ENCODE measurements at places on chromosomes 2 and 18. TPM values are rescaled to one million over a fixed set of nuclear protein-coding genes. Genes with fewer than 3 reads are reported as not detected.

STON1 gene
- polyA plus RNA-seq: 0.10 TPM

GRCh38 chr18:13638719-13639595, 87.4 kb downstream of the FAM210A start:
- no peak for DNase-seq

LIMS1 gene
- 235 TPM for polyA plus RNA-seq

HJURP gene
- 0.50 TPM for polyA plus RNA-seq

DNA sequence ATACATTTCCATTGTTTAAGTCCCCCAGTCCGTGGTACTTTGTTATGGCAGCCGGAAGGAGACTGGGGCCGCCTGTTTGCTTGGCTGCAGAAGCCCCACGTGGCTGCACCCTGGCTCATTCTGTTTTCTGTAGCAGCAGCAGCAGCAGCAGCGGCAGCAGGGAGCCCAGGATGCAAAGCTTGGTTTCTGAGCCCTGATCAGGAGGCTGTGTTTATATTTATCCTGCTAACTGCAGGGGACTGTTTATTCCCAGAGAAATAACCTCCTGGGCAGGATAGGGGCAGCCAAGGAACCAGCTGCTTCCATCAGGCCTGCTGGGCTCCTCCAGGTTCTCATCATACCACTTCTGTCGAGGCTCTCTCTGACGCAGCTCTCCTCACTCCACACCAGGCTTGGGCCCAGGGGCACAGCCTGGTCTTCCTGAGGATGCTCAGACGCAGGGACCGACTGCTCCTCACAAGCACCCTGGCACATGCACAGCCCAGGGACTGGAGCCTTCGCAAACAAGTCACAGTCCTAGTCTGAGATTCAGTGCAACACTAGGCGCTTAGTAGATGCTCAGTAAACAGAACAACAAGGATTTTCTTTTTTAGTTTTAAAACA, 139.0 kb downstream of the MSH2 start:
- no peak for DNase-seq

- no peak for DNase-seq
Measured at GRCh38 chr2:207937253-207937652, 88.1 kb downstream of the PLEKHM3 start.

DNA sequence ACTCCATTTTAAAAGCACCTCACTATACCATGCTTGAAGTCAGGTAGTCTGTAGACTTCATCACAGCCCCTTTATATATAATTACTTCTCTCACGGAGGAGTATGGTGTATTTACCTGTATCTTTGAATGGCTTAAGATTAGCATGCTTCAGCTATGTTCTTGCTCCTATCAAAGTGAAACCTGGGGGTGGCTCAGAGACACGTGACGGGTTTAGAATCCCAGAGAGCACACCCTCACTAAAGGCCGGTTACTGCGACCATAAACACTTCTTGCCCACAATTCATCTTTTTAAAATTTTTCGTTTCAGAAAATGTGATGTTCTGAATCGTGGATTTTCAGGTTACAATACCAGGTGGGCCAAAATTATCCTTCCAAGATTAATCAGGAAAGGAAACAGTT, 3.6 kb downstream of the IAH1 start:
- no peak for DNase-seq

CTNNA2 gene
- not detected for polyA plus RNA-seq

EGR4 gene
- polyA plus RNA-seq: not detected

DNA sequence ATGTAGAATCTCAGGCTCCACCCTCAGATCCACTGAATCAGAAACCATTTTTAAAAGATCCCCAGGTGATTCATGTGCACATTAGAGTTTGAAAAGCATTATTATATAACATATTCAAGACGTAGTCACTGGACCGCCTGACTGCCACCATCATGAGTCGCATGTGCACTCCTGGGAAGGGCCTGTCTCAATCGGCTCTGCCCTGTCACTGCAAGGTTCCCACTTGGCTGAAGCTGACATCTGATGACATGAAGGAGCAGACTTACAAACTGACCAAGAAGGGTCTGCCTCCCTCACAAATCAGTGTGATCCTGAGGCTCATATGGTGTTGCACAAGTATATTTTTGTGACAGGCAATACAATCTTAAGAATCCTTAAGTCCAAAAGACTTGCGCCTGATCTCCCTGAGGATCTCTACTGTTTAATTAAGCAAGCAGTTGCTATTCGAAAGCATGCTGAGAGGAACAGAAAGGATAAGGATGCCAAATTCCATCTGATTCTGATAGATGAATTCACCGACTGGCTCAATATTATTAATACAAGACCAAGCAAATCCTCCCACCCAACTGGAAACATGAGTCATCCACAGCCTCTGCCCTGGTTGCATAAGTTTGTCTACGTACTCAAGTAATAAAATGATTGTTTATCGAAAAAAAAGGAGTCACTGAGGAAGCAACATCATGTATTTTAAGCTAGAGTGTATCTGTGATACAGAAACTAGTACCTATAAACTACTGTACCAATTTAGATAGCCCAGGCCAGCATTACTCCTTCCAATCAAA, 26.2 kb downstream of the ATAD2B start:
- DNase-seq: no peak

DNA sequence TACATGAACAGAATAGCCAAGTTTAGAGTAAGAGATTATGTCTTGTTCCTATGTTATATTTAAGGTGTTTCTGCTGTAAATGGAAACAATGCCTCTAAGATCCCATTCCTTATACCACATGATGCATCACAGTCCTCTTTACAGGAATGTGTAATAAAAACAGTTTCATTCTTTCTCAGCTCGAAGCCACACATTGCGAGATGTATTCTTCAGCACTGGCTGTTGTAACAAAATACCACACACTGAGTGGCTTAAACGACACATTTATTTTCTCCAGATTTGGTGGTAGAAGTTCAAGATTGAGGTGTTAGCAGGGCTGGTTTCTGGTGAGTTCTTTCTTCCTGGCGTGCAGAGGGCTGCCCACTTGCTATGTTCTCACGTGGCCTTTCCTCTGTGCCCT, 246.2 kb downstream of the SOCS6 start:
- DNase-seq: no peak

GRCh38 chr2:3696545-3696944, 6.8 kb upstream of the DCDC2C start:
- DNase-seq: no peak

GRCh38 chr2:46942143-46942526, 26.5 kb upstream of the MCFD2 start:
- DNase-seq: peak; percentile 66

GRCh38 chr2:208040199-208041171, 15.2 kb upstream of the PLEKHM3 start:
- peak; percentile 19 for DNase-seq

DNA sequence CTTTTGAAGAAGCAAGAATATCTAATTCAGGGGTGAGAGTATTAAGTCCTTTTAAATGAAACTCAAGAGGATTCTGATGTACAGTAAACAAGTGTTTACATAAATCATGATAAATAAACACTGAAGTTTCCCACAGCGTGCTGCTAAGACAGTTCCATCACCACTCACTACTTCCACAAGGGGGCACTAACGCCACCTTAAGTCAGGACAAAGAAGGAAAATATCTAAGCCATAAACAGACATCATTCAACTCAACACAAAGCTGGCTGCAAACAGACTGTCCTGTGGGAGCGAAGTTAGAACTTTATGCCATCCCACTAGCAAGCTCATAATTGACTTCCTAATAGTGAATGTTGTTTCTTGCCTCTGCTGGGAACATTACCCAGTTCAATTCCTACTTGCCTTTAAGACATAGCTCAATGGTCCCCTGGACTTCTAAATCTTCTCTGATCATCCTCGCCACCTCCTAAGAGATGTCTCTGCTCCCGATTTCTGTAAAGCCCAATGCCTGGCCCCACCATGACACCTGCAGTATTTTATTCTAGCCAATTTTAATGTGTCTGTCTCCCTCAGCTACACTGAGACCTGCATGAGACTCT, 36.5 kb downstream of the MRPL44 start:
- peak; percentile 28 for DNase-seq

PAIP2B gene
- 2.5 TPM for polyA plus RNA-seq

- DNase-seq: no peak
Measured at GRCh38 chr2:162245781-162246180, 2.5 kb upstream of the FAP start.

- no peak for DNase-seq
Measured at GRCh38 chr2:226439337-226439736, 360.3 kb downstream of the IRS1 start.

- DNase-seq: peak; percentile 55
Measured at GRCh38 chr2:65436169-65436823, 3.9 kb upstream of the SPRED2 start.

LRATD1 gene
- not detected for polyA plus RNA-seq

DNA sequence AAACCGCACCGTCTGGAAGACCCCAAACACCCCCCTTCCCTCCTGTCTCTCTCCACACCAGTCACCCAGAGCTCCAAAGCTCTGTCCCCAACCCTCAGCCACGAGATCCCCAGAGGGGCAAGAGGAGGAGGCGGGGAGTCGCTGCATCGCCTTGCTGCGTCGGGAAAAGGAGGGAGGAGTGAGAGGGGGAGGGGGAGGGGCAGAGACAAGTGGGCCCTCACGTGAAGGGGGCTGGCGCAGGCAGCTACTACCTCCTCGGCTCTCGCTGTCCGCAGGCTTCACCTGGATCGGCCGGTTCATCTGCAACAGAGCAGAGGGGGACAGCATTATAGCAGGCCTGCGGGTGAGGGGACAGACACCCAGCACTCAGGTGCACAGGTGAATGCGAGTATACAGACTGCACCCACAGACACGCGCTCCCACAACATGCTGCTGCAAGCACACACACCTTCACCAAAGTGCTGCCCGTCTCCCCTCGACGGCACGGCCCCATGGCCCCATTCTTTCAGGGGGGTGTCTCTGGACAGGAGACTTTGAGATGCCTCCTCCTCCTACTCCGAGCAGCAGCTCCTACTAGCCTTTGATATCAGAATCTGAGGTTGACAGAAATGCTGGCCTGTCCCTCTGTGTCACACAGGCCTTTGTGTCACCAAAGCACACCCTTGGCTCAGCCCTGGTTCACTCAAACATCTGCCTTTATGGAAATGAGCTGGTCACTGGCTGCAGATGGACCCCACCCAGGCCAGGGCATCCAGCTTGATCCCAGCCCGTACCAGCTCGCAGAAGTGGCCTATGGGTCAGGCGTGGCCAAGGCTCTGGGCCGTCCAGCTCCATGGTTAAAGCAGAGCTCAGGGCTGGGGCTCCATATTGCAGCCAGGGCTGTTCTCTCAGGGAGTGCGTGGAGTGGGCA, 243.8 kb downstream of the CELF4 start:
- no peak for DNase-seq

DNA sequence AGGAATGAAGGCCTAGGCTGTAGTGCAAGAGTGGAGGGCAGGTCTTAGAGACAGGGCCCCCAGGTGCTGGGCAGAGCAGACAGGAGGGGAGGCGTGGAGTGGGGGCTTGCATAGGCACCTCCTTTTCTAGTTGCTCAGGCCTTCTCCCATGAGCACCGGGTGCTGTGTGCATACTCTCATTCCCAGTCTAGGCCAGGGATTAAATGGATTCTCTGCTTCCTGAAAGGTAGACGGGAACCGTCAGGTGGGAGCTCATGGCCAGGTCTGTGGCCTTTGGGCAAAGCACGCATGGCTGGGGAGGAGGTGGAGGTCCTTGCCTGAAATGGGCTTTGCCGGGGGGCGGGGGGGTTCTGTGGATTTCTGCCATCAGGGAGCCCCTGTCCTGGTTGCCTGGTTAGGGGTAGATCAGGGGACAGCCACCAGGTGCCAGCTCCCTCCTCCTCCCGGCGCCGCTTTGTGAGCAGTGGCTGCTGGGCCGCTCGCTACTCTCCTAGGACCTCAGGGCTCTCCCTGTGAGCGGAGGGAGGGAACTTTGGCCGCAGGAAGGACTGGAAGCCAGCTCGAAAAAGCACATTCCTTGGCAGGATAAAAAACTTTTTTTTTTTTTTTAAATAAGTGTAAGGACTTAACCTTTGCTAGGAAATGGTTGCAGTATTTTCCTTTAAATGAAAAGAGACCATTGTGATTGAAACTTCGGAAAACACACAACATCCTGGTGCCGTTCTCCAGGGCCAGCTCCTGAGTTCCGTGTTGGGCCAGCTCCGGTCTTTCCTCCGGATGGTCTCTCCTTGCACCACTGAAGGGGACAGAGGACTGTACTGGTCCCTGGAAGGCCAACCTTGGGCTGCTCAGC, 82.8 kb upstream of the HAAO start:
- no peak for DNase-seq

GRCh38 chr2:228072669-228073068, 108.8 kb downstream of the SPHKAP start:
- DNase-seq: no peak

GRCh38 chr18:23498877-23499276, 4.4 kb upstream of the RMC1 start:
- peak; percentile 86 for DNase-seq

DNA sequence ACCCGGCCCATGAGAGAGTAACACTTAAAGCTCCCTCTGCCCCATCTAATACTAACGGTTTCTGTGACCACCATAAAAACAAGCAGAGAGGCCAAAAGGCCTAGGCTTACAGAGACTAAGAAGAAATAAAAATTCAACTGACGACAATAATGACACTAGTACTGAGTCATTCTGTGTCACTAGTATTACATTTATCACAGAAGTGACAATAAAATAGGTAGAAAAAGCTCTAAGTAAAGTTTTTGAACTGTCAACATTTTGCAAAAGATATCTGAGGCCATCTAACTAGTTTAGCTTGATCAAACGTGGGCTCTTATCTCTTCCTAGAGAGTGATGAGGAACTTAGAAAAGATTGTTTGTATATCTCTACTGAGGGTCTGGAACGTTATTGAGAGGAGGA, 35.6 kb downstream of the AP1S3 start:
- DNase-seq: no peak

GRCh38 chr2:65465124-65465523, 32.7 kb upstream of the SPRED2 start:
- DNase-seq: no peak

TMEM37 gene
- not detected for polyA plus RNA-seq

- no peak for DNase-seq
Measured at GRCh38 chr2:158325782-158326340, 130.7 kb downstream of the CCDC148 start.

- no peak for DNase-seq
Measured at GRCh38 chr18:77361382-77361781, 111.7 kb downstream of the GALR1 start.
